WTC11 (cell line): ENCODE measurements at places on chromosomes 1 and 21. TPM values are rescaled to one million over a fixed set of nuclear protein-coding genes. Genes with fewer than 3 reads are reported as not detected.

DNA sequence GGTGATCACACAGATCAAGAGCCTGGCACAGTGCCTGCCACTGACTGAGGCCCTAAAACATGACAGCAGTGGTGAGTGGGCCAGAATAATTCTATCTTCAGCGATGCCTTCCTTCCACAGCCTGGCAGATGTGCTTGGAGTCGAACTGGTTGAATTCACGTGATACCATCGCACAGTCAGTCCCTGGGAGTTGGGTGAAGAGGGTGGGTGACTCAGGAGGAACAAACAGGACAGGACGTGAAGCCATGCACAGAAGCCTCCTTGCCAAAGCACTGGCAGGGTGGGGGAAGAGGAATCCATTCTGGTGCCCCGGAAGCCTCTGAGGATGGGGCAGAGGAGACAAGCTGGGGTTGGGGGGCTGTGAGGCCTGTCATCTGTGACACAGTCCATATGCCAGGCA is 80.3 kb upstream of the WNT4 start:
- no peaks in the 10 kb centered on the region for H3K36me3 ChIP-seq
- H3K27me3 ChIP-seq, result no peaks in the 10 kb centered on the region
- no peak overlapping the region for H3K27ac ChIP-seq
- no peak for DNase-seq
- H3K4me3 ChIP-seq, result no peak overlapping the region

DNA sequence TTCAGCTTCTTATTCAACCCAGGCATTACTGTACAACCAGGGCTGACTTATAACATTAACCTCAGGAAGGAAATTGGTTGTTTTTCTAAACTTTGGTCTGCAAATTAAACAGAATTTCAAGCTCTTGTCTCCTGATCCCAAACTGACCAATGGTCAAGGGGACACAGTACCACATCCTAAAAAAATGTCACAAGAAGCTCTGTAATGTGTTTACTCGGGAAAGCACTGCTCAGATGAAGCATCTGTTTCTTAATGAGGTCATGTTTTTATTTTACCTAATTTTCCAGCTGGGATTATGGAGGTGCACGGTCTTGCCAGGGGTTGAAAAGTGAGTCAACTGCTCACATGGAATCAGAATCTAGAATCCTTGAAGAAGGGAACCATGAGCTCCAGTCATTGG is 18.7 kb downstream of the ADAMTS5 start:
- H3K4me3 ChIP-seq, result no peak overlapping the region
- peaks cover under 1% of the 10 kb centered on the region; the same call in 1 of the 2 replicates for H3K36me3 ChIP-seq
- DNase-seq, result no peak

GRCh38 chr1:13435458-13435857 is 25.2 kb downstream of the PRAMEF20 start:
- H3K27ac ChIP-seq, result no peak overlapping the region
- H3K4me3 ChIP-seq, result no peak overlapping the region
- peaks cover 63% of the 10 kb centered on the region for H3K36me3 ChIP-seq
- no peak for DNase-seq

- H3K36me3 ChIP-seq, result peaks cover 27% of the 10 kb centered on the region
- no peaks in the 10 kb centered on the region for H3K27me3 ChIP-seq
- no peak overlapping the region for H3K27ac ChIP-seq
These were observed 14.8 kb downstream of the VPS13D start for GRCh38 chr1:12244585-12244984.

DNA sequence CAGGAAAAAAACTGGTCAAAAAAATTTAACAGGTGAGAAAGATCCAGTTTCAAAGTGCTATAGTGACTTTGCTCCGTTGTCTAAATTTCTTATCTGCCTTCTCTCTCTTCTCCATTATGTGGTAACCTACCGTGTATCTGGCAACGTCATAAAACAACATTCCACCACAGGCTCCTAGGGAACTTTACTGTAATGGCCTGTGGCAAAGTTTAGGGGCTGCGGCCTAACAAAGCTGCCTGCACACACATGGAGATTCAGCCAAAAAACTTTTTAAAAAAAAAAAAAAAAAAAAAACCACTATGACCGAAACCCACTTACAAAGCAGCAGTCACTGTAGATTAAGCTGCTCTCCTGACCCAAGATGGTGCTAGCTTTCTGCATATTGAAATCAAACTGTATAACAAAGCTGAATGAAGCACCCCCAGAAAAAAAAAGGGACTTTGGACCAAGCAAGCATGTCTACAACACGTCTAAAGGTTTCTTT is 202.6 kb downstream of the SLC45A1 start:
- H3K27me3 ChIP-seq, result no peaks in the 10 kb centered on the region
- peak overlapping the region; percentile 87 for H3K27ac ChIP-seq
- peaks cover 14% of the 10 kb centered on the region for H3K36me3 ChIP-seq
- no peak overlapping the region for H3K4me3 ChIP-seq
- H3K4me1 ChIP-seq, result peaks cover 45% of the 10 kb centered on the region
- no peak for DNase-seq

DNA sequence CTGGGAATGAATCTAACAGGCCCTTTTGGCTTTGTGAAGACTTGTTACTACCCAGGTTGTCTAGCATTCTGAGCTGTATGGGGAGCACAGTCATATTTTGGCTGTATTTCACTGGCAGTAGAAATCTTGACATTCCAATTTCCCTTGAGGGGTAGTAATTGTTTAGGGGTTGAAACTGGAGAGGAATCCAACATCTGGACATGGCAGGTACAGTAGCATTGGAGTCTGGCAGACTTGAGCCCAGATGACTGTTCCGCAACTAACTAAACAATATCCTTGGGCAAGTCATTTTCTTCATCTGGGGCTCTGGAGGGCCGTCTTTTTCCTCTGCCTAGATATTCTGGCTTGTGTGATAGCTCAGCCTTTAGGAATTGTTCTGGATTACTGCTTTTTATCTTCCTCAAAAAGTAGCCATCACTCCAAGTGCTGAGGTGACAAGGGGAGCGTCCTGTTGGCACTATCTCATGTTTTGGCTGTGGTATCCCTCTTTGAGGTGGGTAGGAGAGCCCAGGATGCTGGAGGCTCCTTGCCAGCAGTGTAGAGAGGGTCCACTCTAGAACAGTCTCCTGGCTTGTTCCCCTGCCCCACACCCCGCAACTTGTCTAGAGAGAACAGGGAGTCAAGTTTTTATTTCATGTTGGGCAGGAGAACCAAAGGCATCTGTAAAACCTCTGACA is 22.7 kb upstream of the NBL1 start:
- no peak overlapping the region; the same call in none of the 2 replicates for H3K27ac ChIP-seq
- no peak for DNase-seq
- H3K36me3 ChIP-seq, result peaks cover 8% of the 10 kb centered on the region
- H3K4me3 ChIP-seq, result no peak overlapping the region
- H3K4me1 ChIP-seq, result peaks cover 24% of the 10 kb centered on the region

DNA sequence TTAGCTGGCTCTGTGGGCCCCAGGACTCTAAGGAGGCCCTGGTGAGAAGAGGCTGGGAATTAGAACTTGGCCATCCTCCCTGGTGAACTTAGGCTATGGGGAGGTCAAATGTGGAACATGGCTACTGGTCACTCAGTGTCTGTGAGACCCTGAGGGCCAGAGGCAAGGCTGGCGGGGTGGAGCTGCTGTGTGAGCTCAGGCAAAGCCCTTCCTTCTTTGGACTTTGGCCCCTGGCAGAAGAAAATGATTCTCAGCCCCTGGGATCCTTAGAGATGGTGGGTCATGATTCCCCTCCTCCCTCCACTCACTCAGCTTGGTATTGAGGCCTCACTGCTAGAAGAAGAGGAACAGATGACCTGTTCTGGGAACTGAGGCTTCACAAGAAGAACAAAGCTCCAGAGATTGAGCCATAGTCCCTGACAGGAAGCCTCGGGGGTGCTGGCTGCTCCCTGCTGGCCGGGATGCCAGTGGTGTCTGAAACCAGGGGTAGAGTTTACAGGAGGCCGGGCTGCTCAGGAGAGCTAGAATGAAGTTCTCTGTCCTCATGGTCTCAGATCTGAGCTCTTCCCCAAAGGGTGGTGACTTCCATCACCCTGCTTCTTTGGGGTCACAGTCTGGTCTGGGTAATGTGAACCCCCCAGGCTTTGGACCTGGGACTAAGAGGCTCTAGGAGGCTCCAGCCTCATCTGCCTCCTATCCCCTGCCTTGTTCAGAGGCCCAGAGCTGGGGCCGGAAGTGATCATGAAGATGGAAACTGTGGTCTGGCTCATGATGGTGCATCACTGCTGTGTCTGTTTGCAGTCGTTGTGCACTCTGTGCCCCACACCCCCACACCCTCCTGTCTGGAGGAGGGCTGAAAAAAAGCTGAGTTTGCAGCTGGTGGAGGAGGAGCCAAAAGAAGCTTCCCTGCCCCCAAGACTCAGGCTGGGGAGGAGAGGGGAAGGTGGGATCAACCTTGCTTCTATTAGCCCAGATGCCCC is 905 bp downstream of the BTBD19 start:
- H3K4me1 ChIP-seq, result peaks cover 32% of the 10 kb centered on the region
- H3K27ac ChIP-seq, result peak overlapping the region; percentile 78
- H3K27me3 ChIP-seq, result peaks cover 7% of the 10 kb centered on the region
- H3K36me3 ChIP-seq, result peaks cover 8% of the 10 kb centered on the region

GRCh38 chr1:208189183-208189582 is 55.0 kb downstream of the PLXNA2 start:
- H3K27me3 ChIP-seq, result no peaks in the 10 kb centered on the region
- H3K27ac ChIP-seq, result no peak overlapping the region
- H3K4me3 ChIP-seq, result no peak overlapping the region
- no peaks in the 10 kb centered on the region for H3K36me3 ChIP-seq
- no peaks in the 10 kb centered on the region for H3K4me1 ChIP-seq

- no peaks in the 10 kb centered on the region for H3K36me3 ChIP-seq
- no peaks in the 10 kb centered on the region; the same call in 1 of the 2 replicates for H3K27me3 ChIP-seq
- no peak overlapping the region for H3K4me3 ChIP-seq
These were observed 86.1 kb downstream of the FASLG start for GRCh38 chr1:172745014-172745413.

DNA sequence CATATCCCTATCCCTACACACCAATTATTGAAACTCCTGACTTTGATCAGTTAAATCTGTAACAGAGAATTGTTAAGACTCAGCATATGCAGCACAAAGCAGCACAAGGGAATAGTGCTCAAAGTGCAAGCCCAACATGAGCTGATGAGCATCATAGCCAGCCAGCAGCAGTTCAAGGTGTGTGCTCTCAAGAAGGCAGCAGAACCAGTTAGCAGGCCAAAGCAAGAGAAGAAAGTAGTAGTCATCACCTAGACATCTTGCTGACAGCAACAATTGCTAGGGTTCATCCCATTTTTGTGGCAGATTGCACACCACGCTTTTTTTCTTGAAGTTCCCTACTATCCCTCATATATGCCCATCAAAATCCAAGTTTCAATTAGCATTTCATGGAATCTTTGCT is 478.3 kb downstream of the COL11A1 start:
- no peaks in the 10 kb centered on the region for H3K4me1 ChIP-seq
- no peak overlapping the region for H3K27ac ChIP-seq
- no peaks in the 10 kb centered on the region for H3K36me3 ChIP-seq
- H3K27me3 ChIP-seq, result no peaks in the 10 kb centered on the region

DNA sequence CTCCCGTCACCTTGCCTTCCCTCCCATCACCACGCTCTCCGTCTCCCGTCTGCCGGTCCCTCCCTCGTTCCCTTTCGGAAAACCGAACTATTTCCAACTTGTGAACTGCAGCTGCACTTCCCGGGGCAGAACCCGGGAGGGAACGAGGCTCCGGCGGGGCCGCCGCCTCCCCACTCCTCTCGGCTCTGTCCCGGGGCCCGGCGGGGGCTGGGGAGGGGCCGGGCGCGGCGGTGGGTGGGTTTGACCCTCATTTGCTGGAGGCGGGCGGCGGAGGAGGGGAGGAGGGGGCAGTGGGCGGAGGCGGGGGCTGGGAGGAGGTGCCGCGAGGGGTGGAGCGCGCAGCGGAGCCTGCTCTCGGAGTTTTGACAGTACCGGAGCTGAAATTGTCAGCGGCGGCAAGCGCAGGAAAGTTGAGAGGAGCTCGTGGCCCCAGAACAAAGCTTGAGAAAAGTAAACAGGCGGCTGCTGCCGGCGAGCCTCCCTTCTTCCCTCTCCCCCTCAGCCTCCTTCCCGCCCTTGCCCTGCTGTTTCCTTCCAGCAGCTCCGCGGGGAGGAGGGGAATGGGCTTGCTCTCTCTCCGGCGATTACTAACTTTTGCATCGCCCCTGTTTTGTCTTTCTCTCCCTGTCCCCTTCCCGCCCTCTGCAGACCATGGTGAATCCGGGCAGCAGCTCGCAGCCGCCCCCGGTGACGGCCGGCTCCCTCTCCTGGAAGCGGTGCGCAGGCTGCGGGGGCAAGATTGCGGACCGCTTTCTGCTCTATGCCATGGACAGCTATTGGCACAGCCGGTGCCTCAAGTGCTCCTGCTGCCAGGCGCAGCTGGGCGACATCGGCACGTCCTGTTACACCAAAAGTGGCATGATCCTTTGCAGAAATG is 2.9 kb downstream of the LMO4 start:
- peak overlapping the region; percentile 99 for H3K27ac ChIP-seq
- peak overlapping the region; percentile 85 for H3K4me3 ChIP-seq
- peaks cover 24% of the 10 kb centered on the region for H3K36me3 ChIP-seq
- H3K4me1 ChIP-seq, result peaks cover 47% of the 10 kb centered on the region
- peak; percentile 86 for DNase-seq
- H3K27me3 ChIP-seq, result no peaks in the 10 kb centered on the region

STYXL2 gene
- 0.14 to 0.59 TPM (median 0.57 TPM) in 3 replicates for total RNA-seq

SLC2A1 gene
- 215 to 415 TPM (median 396 TPM) in 3 replicates for total RNA-seq

CHI3L1 gene
- 0.24 to 0.41 TPM (median 0.27 TPM) in 3 replicates for total RNA-seq

MARCKSL1 gene
- total RNA-seq, result 442 to 450 TPM (median 443 TPM) in 3 replicates
